Caudate nucleus (tissue), 63 donors: ENCODE measurements at places on chromosomes 12 and 14.

DNA sequence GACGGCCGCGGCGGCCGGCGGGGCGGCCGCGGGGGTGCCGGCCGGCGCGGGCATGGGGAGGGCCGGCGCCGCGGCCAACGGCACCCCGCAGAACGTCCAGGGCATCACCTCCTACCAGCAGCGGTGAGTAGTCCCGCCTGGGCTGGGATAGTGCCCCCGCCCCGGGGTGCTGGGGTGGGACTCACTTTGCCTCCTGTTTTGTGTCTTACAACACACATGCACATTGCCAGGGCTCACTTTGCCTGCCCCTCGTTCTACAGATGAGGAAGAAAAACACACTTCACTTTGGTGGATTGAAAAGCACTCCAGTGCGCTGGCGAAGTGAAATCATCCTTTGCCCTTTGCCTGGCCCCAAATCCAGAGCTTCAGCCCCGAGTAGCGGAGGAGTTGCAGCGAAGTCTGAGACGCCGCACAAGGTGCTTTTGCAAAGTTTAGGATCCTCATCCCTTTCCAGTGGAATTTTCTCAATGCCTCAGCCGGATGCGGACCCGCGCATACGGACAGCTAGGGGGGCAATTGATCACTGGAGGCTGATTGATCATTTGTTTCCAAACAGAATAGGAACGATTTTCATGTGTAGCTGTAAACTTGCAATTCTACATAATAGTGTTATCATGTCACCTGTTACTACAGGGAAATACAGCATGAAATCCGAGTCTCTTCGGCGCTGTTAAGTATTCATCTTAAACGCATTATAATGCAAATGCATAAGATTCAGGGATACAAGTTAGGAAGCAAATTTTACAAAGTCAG lies 3.6 kb upstream of the NPAS3 start:
- DNase-seq, result no peak

DNA sequence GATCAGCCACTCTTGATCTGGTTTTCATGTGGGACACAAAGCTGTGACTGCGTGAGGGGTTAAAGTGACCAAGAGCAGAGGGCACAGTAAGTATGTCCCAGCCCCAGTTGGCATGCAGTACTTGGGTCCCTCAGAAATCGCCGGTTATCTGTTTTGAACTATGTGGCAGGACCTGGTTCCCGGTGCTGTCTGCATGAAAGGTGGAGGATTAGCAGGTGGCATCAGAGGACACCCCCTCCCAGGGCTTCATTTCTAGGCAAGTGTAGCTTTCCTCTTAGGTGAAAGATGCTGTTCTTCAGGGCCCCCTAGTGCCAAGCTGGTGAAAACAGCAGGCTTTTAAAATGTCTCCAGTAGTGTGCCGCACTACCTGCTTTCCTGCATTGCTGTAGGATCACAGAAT lies 57.1 kb downstream of the ATG14 start:
- no peak for DNase-seq

DNA sequence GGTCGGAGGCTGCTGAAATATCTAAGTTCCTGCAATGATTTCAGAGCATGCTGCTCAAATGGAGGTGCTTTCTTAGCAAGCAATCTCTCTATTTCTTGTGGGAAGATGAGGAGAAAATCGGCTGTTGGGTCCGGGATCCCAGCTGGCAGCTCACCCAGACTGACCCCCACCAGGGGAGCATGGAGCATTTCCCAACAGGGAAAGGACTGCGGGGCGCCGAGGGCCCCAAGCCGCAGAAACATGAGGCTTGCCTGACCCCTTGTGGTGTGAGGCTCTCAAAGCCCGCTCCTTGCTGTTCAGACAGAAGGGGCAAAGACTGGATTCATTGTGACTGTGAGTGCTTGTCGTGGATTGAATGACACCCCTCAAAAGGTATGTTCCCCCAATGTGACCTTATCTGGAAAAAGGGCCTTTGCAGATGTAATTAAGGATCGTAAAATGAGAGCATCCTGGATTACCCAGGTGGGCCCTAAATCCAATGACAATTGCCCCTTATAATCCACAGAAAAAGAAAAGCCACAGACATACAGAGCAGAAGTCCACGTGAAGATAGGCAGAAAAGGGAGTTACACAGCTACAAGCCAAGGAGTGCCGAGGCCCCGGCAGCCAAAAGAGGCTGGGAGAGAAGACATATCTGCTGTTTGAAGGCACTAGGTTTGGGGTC lies 116.3 kb upstream of the VASH1 start:
- no peak for DNase-seq

GRCh38 chr14:34364201-34364600 lies 97.8 kb downstream of the SPTSSA start:
- DNase-seq, result no peak

- no peak for DNase-seq
These were observed 73.7 kb downstream of the ESR2 start for GRCh38 chr14:64220466-64220865.

DNA sequence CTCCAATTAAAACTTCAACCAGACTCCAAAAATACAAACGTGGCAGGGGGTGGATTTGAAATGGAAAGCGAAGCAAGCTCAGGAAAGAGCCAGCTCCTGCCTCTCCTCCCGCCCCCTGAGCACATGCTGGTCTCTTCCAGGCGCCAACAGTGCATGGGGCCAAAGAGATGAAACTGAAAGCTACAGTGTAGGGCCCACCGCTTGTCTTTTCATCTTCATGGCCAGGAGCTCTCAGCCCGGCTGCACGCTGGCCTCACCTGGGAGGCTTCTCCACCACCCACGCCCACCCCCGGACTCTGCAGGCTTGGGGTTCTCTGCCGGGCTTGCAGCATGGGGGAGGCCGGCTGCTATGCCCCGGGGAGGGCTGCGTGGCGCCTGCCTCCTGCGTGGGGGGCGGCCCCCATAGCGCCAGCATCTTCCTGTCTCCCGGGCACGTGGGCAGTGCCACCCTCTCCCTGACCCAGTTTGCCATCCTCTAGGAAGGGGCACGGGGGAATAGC lies 2.0 kb downstream of the RIMBP2 start:
- DNase-seq, result peak; percentile 8

GRCh38 chr12:56530390-56531055 lies 8.9 kb downstream of the RBMS2 start:
- no peak for DNase-seq

- DNase-seq, result no peak
These were observed 29.6 kb downstream of the ARL6IP4 start for GRCh38 chr12:123010110-123010509.

DNA sequence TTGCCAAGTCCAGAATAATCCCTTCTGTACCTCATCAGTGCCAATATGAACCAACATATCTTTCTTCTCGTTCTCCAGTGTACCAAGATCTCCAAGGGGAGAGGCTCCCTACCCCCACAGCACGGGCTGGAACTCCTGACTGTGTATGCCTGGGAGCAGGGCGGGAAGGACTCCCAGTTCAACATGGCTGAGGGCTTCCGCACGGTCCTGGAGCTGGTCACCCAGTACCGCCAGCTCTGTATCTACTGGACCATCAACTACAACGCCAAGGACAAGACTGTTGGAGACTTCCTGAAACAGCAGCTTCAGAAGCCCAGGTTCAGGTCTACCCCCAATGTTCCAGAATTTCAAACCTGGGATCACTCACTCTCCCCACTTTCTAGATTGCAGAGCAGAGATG lies 10.5 kb upstream of the OAS2 start:
- DNase-seq, result no peak

- DNase-seq, result no peak
These were observed 272.4 kb downstream of the ALX1 start for GRCh38 chr12:85552461-85552860.

DNA sequence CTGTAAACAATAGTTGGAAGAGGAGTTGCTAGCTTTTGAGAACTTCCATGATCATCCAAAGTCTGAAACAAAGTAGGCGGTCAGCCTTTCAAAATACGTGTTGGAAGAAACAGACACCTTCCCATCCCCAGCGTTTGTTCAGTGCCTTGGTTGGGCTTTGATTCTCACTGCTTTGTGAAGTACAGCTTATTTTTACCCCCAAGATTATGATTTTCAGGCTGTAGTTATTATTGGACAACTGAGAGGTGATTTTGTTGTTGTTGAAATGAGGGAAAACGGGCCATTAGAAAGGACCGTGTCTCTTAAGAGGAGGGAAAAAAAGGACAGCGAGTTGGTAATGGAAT lies 921 bp upstream of the CEP83 start:
- no peak for DNase-seq

- no peak for DNase-seq
These were observed 37.5 kb downstream of the EAPP start for GRCh38 chr14:34502001-34502400.

- no peak for DNase-seq
These were observed 21.3 kb upstream of the ZFP36L1 start for GRCh38 chr14:68814238-68814538.

DNA sequence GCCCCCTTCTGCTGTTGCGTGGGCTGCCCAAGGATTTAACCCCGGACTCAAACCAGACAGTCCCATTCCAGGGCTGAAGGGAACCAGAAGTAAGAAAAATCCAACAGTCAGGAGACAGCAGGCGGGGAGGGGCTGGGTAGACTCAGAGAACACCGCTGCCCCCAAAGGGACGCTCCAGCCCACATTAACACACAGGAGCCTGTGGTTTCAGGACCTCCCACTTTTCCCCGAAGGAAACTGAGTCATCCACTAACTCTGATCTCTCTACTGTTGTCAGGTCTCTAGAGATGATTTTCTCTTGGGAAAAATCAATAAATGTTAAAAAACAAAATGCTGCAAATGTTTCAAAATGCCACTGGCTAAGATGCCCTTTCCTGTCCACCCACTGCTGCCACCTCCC lies 41.6 kb downstream of the FBXO21 start:
- no peak for DNase-seq

DNA sequence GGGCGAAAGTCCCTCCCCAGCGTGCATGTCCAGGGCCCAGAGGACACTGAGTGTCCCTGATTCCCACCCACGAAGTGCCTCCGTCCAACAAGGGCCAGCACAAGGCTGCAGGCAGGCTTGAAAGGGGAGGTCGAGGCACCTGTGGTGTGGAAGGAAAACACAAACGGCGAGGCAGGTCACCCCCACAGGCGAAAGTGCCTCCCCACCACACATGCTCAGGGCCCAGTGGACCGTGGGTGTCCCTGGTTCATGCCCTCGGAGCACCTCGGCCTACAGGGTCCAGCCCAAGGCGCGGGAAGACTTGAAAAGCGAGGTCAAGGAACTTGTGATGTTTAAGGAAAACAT lies 370.4 kb downstream of the ALG10 start:
- DNase-seq, result no peak

GRCh38 chr12:12736759-12737676 lies 19.9 kb downstream of the CDKN1B start:
- DNase-seq, result no peak

- DNase-seq, result no peak
These were observed 58.1 kb downstream of the FSCB start for GRCh38 chr14:44448951-44449358.

- no peak for DNase-seq
These were observed 54.6 kb downstream of the NUAK1 start for GRCh38 chr12:106084014-106084671.
